ENCODE measurements at places on chromosomes 1 and 21.

GRCh38 chr21:46369520-46370235 is 45.7 kb downstream of the PCNT start:
- DNase-seq, result no peak

GRCh38 chr1:21641537-21641936 is 27.6 kb downstream of the RAP1GAP start:
- DNase-seq, result no peak

DNA sequence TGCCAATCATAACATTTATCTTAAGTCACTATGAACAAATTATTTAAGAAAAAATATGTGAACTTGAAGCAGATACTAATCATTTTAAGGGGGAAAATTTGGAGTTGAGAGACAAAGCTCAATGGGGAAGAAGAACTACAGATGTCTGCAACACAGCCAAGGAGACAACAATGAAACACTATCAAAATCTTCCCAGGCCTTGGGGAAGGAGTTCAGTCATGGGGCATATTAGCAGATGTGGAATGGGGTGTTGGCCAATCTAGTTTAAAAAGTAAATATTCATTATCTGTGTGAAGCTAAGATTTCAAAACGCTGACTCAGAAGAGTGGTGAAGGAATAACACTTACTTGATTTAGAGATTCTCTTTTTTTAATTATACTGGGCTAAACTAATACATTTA is 671.6 kb upstream of the ZP4 start:
- DNase-seq, result no peak

- DNase-seq, result peak; percentile 60
Observed at GRCh38 chr1:3618881-3619671, 5.7 kb upstream of the TPRG1L start.

- DNase-seq, result peak; percentile 55
Observed at GRCh38 chr1:181083842-181084605, 4.5 kb upstream of the IER5 start.

GRCh38 chr1:24027838-24028468 is 47.8 kb upstream of the SRSF10 start:
- DNase-seq, result peak; percentile 70

- DNase-seq, result peak; percentile 87
Observed at GRCh38 chr1:114716304-114717170, at the start of gene NRAS. TSS of gene NRAS (minus strand) at chr1:114716771. CDS start at chr1:114716160, 611 bp downstream.

GRCh38 chr1:235937123-235937522 is 70.4 kb upstream of the LYST start:
- DNase-seq, result no peak

DNA sequence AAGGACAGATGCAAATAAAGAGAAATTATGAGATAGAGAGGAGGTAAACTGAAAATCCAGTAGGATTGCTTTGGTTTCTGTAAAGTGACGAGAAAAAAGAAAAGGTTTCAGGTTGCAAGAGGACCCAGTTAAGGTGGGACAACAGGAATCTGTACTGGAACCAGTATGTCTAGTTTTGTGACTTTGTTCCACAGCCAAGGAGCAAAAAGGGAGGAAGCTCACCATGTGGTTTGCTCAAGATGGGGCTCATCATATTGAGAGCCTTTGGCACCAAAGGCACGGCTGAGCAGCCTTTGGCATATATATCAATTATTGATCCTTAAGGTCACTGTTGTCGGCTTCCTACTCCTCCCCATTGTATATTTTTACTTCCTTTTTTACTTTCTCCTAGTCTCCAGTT is 1.8 kb upstream of the ZDHHC18 start:
- no peak for DNase-seq

- DNase-seq, result no peak
Observed at GRCh38 chr1:98919211-98919610, 85.5 kb downstream of the PLPPR5 start.

DNA sequence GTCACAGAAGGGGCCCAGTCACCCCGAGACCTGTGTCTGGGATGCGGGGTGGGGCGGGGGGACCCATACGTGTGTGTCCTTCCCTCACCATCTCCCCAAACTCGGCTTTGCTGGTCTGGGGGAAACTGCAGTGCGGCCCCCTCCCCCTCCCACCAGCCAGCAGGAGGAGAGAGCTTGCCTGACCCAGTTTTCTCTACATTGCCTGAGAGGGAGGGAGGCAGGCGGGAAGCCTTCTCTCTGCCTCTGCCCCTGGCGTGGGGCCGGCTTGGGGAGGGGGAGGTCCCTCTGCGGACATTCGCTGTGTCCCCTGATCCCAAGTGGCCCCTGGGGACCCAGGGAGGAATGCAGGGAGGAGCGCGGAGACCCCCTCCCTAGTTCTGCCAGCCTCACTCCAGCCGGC is 3.9 kb downstream of the EPHA8 start:
- DNase-seq, result no peak

- DNase-seq, result peak; percentile 7
Observed at GRCh38 chr1:154145986-154146385, 8.9 kb downstream of the NUP210L start.

DNA sequence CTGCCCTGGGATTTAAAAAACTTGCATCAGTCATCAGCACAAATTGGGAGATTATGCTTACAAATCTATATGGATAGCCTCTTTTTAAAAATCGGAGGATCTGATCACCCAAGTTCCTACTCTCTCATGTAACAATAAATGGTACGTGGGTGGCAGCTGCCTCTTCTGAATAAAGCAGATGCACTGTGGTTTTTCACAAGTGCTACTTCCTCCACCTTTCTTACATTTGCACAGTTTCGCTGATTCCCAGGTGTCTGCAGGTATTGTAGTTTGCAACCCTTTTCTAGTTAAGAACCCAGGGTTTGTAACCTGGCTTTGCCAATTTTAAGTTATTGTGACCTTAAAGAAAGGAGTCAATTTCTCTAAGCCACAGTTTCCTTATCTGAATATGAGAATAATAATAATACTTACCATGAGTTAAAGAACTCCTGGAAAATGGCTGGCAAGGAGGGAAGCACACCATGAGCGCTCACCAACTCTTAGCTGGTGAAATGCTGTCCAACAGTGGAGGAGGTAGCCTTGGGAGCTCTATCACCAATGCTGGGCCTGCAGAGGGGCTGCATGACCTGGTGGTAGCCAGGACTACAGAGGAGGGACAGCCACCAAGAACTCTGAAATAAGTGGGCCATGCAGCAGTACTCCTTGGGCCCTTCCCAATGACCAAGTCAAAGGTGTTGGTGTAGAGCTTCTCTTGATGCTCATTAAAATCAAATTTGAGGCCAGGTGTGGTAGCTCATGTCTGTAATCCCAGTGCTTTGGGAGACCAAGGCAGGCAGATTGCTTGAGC is 30.2 kb upstream of the KCNA2 start:
- DNase-seq, result no peak

- no peak for DNase-seq
Observed at GRCh38 chr1:152520561-152521090, 6.3 kb downstream of the CRCT1 start.

DNA sequence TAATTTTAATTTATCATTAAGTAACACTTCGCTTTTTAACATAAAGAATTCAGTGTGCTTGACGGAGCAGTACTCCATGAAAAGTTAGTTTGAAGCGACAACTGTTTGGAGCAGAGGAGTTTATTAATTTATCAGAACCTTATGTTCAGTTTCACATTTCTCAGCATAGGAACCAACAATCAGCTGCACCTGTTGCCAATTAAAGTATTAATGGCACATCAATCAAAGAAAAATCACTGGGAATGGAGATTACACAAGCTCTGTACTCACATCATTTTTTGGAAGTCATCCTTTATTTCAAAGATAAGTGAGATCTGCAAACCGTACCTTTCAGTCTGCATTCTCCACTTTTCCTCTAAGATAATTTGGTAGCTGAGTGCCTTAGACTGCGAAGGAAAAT is 344.6 kb downstream of the LMO4 start:
- DNase-seq, result no peak

GRCh38 chr1:178243119-178243518 is 149.2 kb downstream of the RASAL2 start:
- DNase-seq, result no peak

GRCh38 chr1:152162792-152163463 is 3.9 kb upstream of the RPTN start:
- peak; percentile 95 for DNase-seq

DNA sequence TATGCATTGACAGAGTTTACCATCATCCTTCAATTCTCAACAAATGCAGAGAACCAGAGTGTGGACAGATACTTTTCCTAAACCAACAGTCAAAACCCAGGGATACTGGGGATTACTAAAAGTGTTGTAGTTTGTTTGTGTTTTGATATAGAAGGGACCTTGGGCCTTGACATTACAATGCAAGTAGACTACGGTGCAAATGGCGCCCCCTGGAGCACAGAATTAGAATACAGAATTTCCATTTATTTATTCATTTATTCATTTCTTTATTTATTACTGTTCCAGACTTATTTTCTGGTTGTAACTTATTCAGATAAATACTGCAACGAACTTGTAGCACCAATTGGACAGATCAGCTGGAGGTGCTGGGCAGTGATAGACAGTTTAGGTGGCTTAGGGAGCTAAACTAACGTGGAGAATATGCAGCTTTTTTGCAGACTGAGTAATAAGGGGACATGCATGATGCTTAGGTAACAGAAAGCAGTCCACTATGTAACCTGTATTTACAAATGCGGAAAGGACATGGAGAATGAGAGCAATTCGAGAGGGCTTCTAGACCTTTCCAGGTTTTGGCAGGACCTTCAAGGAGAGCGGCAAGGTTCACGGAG is 42.6 kb downstream of the KIRREL1 start:
- peak; percentile 47 for DNase-seq

- DNase-seq, result peak; percentile 59
Observed at GRCh38 chr21:26844258-26845065, 747 bp downstream of the ADAMTS1 start.

GRCh38 chr21:39616211-39616772 is 3.6 kb downstream of the B3GALT5 start:
- no peak for DNase-seq

GRCh38 chr1:217249857-217250256 is 381.0 kb downstream of the GPATCH2 start:
- DNase-seq, result no peak

DNA sequence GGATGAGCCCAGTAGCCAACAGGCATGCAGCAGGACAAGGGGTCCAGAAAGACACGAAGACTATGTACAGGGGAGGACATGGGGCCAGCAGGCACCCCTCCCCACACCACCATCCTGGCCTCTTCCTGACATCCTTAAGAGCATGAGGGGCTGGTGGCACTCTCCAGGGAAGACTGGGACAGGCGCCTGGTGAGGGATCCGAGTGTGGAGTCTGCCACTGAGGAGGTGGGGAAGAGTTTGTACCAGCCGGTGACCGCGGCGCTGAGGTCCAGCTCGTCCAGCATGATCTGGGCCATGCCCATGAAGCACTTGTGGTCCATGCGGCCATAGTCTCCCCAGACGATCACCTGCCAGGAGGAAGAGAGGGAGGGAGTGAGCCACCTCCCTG is 39.1 kb downstream of the RIMS3 start:
- no peak for DNase-seq

- no peak for DNase-seq
Observed at GRCh38 chr1:52727956-52728656, 1.9 kb downstream of the ZYG11B start.

GRCh38 chr1:24860841-24861240 is 69.2 kb downstream of the RUNX3 start:
- no peak for DNase-seq

DNA sequence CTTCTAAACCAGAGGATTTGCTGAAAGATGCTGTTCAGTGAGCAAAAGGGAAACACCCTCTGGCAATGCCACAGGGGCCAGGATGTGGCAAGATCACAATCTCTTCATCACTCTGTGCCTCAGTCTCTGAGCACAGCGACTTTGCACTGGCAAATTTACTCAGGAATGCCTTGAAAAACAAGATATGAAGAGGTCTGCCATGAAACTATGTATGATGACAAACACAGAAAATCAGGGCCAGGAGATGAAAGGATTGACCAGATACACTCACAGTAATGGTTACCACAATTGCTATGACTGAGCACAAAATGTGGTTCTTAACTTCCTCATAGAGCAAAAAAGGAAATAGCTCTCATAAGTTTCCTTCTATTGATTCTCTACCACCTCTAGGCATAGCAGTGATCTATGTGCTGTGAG is 5.8 kb downstream of the TTC13 start:
- no peak for DNase-seq

GRCh38 chr1:111921948-111922347 is 67.5 kb downstream of the KCND3 start:
- DNase-seq, result no peak

DNA sequence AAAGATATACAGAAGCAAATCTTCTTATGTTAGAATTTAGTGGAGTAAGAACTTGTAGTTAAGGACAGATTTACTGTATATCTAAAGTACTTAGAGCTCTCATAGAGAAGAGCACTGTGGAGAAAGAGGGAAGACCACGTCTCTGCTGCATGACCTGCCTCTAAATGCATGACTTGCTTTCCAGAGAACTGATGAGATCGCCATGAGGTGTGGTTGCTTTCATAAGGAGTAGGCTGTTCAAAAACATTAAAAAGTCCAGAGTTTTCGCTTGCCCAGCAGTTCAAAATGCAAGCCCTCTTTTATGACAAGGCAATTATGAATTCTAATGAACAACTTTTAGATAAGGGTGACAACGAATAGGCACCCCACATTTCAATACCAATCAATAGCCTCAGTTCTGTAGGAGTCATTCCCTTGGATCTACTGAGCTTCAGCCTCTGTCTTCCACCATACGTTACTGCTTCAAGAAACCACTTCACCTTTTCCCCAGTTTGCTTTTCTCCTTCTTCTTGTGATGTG is 24.9 kb downstream of the SLC30A10 start:
- DNase-seq, result no peak

GRCh38 chr1:172219966-172220365 is 200.5 kb upstream of the C1orf105 start:
- DNase-seq, result no peak

DNA sequence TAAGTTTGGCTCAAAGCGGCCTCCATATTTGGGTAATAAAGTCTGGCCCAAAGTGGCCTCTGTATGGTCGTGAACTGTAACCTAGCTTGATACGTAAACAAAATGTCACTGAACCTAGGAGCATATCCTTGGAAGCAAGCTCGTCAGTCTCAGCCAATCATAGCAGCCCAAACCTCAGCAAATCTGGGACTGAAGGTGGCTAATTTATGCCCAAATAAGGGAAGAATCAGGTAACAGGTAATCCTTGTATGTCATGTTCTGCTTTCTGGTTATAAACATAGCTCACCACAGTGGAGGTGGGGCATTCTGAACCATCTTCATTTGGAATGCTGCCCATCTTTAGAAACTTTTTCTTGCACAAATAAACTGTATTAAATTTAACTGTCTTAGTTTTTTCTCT is 281.1 kb downstream of the TTLL7 start:
- no peak for DNase-seq
